ENCODE measurements at places on chromosomes 4 and X.
A peak's percentile ranks its signal among the peaks of the same experiment; 100 is the strongest.

GRCh38 chrX:37603938-37604409, 32.5 kb downstream of the LANCL3 start:
- DNase-seq, result no peak

DNA sequence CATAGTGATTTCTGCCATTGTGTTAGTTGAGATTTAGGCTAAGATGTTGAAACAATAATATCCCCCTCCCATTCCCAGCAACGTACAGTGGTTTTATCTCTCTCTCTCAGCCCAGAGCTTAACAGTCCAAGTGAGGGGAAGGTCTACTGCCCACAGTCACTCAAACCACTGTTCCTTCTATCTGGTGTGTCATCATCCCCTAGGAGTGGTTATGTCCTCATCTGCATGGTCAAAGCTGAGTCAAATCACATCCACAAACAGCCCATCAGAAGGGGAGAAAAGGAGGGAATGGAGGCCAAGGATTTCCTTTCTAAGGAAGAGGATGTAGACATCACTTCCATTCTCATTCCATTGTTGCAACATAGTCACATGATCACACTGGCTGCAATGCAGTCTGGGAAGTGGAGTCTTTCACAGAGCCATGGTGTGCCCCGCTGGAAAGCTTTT, 42.8 kb upstream of the CHRNA9 start:
- no peak for DNase-seq

- no peak for DNase-seq
Measured at GRCh38 chr4:130738233-130738632, 1642.3 kb downstream of the C4orf33 start.

- peak; percentile 69 for DNase-seq
Measured at GRCh38 chrX:131821945-131822622, 201.0 kb upstream of the STK26 start.

DNA sequence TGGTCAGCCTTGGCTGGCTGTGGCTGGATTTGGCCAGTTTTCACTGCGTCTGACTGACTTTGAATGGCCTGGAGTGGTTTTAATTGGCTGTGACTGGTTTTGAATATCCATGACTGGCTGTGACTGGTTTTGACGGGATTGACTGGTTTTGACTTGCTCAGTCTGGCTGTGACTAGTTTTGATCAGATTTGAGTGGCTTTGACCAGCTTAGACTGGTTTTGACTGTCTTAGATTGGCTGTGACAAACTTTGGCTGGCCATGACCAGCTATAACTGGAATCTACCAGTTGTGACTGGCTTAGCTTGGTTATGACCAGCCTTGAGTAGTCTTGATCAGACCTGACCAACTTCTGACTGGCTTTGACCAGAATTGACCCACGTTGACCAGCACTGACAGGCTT, 168.4 kb upstream of the AMOT start:
- no peak for DNase-seq

- DNase-seq, result no peak
Measured at GRCh38 chr4:42710761-42711160, 53.9 kb upstream of the ATP8A1 start.

DNA sequence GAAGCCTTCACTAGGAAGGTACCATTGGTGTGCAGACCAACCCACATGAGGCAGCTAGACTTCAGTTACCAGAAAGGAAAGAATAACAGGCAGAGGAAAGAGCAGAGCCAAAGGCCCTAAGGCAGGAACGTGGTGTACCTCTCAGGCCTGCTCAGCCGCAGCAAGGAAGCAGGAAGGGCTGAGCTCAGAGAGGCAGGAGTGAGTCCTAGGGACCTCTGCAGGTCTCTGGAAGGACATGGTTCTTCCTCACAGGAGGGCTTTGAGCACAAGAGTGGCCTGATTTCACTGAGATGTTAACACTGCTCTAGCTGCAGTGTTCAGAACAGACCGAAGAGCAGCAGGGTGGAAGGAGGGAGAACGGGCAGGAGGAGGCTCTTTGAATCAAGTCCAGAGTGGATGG, 124.6 kb downstream of the DCHS2 start:
- no peak for DNase-seq

DNA sequence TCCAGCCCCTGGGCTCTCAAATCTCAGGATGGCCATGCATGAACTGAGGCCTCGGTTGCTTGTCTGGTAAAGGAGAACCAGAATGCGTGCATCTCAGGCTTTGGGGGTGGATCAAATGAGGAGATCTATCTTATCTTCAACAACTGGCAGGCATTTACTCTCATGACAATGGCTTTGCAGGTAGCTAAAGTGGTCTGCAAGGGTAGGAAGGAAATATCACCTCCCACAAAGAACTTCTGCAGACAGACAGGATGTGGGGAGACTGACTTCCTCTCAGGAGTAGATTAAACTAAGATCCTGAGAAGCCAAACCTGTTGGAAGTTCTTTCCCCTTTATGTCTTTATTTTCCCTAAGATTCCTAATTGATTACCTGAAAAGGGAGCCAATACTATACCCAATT, 7.8 kb downstream of the LDB2 start:
- no peak for DNase-seq

DNA sequence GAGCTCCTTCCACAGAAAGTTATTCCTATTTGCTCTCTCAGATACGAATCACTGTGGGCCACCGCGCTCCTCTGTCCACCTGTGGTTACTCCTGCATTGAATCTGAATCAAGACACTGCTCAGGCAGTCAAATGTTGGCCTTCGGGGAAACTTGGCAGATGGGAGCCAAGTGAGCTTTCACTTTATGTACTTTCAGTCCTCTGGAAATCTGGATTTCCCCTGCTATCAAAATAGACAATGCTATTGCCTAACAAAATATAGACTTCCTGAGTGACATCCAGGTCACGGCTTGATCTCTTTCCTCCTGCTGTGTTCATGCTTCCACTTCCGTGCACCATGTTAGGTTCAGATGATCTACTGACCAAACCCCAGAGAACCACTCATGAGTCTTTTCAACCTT, 43.8 kb downstream of the FHL1 start:
- DNase-seq, result no peak

DNA sequence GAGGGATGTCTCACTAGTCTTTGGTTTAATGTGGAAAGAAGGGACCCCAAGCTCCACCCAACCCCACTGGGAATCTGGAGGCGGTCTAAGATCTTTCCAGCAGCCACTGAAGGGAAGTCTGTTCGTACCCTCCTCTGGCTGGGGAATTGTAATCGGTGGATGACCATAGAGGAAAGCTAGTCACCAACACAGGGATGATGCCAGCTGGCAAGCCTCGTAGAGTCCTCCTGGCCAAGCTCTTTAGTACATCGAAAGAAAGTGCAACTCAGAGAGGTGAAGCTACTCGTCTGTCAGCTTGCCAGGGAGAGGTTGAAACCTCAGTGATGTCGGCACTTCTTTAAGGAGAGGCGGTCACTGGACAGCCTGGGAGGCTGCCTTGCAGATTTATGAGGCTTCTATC, 58.7 kb downstream of the MAMLD1 start:
- no peak for DNase-seq

DNA sequence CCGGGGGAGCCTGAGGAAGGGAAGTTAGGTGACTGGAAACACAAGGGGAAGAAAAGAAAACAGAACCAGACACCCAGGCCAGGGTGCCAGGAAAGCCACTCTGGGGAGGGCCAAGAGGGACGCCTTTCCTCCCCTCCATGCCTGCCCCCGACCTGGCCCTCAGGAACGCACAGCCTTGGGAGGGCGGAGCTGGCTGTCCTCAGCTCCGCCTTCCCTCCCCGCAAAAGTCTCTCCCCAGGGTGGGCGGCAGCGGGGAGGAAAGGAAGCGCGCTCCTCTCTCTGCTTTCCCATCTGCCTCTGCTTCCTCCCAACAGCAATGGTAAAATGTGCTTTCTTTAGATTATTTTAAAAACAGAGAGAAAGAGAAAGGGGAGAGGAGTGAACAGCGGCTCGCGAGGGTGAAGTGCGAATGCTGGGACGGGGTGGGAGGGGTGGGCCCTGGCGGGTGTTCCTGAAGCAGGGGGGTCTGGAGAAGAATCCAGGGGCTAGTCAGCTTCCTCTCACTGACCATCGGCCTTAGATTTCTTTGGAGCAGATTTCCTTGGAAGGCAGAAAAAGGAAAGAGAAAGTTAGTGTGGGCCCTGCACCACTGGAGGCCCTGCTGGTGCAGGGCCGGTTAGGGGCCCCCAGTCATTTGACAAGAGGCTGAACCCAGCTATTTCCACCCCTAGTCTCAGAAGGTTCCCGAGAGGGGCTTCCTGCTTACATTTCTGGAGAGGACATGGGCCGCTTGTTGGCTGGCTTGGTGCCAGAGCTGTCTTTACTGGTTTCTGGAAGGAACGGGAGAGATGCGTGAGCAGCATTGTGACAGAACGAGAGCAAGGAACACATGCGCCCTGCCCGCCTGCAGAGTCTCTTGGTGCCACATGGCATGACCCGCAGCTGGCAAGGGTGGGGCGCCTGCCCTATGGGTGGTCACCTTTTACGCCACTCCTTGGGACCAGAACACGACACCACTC, 4.7 kb upstream of the RENBP start:
- no peak for DNase-seq

GRCh38 chr4:8114456-8115202, 44.0 kb downstream of the ABLIM2 start:
- DNase-seq, result no peak

- DNase-seq, result no peak
Measured at GRCh38 chrX:10104958-10105658, 51.7 kb upstream of the CLCN4 start.

DNA sequence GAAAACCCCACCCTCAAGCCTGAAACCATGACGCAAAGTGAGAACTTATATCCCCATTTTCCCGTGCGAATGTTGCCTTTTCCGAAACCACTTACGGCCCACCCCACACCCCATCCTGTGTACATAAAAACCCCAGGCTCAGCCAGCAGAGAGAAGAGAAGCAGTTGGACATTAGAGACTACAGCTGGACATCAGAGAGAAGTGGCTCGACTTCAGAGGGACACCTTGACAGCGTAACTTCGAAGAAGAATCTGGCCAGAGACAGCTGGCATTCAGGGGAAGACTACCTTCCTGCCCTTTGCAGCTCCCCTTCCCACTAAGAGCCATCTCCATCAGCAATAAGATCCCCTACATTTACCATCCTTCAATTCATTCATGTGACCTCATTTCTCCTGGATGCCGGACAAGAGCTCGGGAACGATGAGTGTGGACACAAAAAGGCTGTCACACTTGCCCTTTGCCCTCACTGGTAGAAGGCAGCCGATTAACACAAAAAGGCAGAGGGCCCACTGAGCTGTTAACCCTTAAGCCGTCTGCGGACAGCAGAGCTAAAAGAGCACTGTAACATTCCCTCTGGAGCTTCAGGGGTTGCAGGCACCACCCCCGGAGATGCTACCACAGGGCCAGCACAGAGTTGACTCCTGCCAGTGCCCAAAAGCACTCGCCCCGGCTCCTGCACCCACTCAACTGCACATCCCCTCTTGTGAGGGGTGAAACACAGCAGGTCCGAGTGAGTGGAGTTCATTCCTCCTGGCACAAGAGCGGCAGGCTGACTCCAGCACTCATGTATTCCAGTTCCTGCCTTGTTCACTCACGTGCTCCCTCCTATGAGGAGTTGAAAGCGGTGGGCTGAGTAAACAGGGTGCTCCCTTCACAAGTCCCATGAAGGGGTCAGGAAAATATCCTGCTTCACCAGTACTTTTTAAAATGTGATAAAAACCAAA, 7.5 kb downstream of the CHM start:
- no peak for DNase-seq

- DNase-seq, result no peak
Measured at GRCh38 chr4:101186567-101187184, 160.7 kb downstream of the PPP3CA start.

- no peak for DNase-seq
Measured at GRCh38 chr4:165512424-165512823, 133.6 kb downstream of the CPE start.

DNA sequence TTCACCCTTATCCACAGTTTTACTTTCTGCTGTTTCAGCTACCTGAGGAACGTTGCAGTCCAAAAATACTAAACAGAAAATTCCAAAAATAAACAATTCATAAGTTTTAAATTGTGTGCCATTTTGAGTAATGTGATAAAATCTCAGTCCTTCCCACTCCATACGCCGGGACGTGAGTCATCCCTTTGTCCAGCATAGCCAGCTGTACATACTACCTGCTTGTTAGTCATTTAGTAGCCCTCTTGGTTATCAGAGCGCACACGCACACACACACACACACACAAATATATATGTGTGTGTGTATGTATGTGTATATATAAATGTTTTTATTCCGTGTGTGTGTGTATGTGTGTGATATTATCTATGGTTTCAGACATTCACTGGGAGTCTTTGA, 4.8 kb upstream of the CCSER1 start:
- no peak for DNase-seq

GRCh38 chr4:119690871-119691270, 62.3 kb upstream of the PDE5A start:
- no peak for DNase-seq

DNA sequence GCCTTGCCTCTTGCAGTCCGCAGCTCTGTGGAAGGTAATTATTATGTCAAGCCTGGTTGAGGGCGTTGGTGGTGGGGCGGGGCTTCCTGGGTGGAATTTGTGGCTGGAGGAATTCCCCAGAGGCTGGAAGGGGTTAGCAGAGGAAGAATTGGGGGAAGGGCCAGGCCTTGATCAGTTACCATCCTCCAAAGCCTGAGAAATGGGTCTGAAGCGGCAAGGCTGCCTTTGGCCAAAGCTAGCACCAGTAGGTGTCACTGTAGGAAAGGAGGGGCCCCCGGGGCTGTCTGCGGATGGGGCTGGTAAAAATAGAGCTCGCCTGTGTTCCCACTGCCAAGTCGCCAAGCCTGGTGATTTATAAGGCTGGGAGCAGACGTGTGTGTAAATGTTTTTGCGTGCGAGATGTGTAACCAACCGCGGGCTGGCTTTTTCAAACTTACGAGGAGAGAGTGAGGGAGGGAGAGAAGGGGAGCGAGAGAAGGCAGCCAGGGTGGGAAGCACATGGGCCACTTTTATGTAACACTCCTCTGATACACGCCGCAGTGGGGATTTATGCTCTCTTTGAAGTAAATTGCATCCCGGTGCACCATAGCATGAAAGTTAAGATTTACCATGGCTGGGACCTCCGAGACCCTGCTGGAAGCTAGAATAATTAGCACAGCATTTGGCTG, 367.0 kb downstream of the BCOR start:
- peak; percentile 50 for DNase-seq

GRCh38 chrX:45063319-45064095, 137.2 kb downstream of the DIPK2B start:
- no peak for DNase-seq

- no peak for DNase-seq
Measured at GRCh38 chr4:22097596-22097995, 149.0 kb upstream of the KCNIP4 start.

DNA sequence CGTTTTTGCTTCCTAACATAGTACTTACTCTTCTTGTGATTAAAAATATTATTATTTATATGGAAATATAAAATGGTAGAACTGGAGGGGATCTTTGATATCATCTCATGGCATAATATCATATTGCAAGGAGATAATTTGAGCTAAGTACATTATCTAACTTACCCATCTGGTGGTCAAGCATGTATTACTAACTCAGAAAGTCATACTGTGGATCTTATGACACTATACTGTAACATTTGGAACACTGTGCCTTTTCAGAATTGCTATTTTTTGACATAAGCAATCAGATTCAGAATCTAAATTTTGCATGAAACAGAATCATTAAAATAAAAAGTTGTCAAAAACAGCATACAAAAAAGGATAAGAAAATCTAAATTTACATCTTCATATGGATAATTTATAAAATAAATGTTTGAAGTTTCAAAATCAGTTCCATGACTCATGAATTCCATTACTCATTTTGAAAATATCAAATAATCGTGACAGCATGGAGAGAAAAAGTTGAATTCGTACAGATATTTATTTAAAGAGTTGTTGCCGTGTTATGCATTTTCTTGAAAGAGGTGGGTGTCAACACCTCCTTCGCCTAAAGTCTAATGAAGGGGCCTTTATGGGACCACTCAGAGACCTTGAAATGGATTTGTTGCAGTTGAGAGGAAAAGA, 928.1 kb downstream of the PDHA2 start:
- DNase-seq, result no peak

- DNase-seq, result no peak
Measured at GRCh38 chrX:39616098-39616729, 481.5 kb downstream of the BCOR start.

All from activated CD8-positive, alpha-beta memory T cell treated with anti-CD3 and anti-CD28 coated beads, Interleukin-2, amount 50 U/mL, for 4 hours (primary cell).